HFFc6 (cell line): ENCODE measurements at places on chromosomes 1 and 21.

GRCh38 chr1:57551476-57551875 is 127.6 kb upstream of the DAB1 start:
- DNase-seq, result no peak

DNA sequence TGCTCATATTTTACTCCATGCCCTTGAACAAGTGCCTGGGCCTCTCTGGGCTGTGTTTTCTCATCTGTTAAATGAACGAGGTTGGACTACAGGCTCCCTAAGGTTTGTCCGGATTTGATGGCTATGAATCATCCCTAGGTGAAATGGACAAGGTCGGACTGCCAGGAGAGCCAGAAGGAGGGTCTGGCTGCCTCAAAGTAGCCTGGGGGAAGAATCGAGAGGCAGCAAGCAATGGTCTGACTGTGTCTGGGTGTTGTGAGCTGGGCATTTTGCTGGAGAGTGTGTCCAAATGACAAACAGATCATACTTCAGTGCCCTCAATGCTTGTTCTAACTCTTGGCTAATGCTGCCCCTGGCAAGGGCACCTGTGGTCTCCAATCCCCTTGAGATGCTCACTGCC is 730.9 kb downstream of the PTPRU start:
- DNase-seq, result no peak

DNA sequence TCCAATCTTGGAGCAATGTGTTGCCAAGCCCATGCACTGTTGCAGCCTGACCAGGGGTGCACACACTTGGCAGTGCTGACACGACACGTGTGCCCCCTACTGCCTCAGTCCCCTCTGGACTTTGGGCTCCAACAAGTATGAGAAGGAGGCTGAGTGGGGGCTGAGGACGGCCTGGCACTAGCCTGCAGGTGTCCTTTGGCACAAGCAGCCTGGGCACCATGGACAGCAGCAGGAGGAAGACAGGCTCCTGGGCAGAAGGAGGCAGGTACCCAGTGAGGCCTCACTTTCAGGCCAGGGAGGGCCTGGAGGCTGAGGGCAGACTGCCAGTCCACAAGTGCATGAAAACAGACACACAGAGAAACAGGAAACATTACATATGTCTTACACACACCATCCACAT is 1702.9 kb upstream of the B3GALT2 start:
- no peak for DNase-seq

DNA sequence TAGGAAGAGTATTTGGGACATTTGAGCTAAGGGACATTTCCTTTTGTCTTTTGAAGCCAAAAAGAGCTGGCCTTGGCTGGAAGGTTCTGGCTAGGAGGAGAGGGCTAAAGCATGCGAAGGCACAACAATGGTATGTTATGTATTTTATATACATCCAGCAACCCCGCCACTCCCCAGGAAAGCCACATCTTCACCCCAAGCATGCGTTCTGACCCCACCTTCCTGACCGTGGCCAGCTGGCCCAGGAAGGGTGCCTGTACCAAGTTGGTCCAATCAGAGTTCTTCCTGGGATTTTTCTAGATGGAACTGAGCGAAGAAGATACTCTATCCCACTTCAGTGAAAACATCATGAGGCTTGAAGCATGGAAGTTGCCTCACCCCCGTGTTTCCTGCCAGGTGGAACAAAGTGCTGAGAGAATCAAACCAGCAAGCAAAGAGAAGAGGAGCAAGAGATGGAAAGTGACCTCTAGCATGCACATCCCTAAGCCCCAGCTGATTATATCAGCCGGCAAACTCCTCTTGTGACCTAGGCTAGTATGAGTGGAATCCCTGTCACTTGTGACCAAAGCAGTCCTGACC is 82.7 kb downstream of the BCAR3 start:
- no peak for DNase-seq

- DNase-seq, result no peak
These were observed 62.4 kb downstream of the CLEC20A start for GRCh38 chr1:178434360-178434759.

GRCh38 chr21:38359835-38360234 is 103.0 kb downstream of the KCNJ15 start:
- no peak for DNase-seq

- DNase-seq, result no peak
These were observed 272.9 kb upstream of the CSF3R start for GRCh38 chr1:36755303-36756230.

GRCh38 chr1:9239622-9240401 is 5.2 kb downstream of the H6PD start:
- DNase-seq, result no peak
